ENCODE measurements at places on chromosomes 5 and 9.

DNA sequence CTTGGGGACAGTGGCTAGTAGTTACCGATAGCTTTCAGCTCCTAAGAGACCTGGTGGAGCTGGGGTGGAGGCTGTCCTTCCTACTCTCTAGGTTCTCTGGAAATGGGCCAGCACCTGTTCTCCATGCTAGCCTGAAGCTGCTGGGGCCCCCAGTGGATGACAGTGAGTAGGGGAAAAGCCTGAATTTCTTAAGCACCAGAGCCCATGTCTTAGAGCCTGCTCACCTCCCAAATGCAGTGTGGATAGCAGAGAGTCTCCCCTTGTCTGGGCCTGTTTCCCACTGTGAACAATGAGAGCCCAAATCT is 105.8 kb downstream of the DAB2IP start:
- no peak for DNase-seq

DNA sequence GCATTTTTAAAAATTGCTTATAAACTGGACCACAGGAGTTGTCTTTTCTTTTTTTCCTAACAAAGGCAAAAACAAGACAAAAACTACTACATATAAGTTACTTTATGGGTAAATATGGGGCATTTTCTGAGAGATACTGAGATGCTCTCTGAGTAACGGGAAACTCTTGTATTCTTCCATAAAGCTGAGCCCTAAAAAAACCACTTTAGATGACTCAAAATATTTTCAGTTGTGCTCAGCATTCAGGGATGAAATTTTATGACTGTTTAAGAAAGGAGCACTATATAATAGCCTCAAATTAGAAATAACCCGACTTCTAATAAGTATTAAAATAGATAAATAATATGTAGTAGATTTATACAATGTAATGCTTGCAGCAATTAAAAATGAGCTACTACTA is 644.5 kb downstream of the KCTD16 start:
- no peak for DNase-seq

GRCh38 chr5:112930082-112930344 is 8.0 kb upstream of the REEP5 start:
- DNase-seq: peak; percentile 12

DNA sequence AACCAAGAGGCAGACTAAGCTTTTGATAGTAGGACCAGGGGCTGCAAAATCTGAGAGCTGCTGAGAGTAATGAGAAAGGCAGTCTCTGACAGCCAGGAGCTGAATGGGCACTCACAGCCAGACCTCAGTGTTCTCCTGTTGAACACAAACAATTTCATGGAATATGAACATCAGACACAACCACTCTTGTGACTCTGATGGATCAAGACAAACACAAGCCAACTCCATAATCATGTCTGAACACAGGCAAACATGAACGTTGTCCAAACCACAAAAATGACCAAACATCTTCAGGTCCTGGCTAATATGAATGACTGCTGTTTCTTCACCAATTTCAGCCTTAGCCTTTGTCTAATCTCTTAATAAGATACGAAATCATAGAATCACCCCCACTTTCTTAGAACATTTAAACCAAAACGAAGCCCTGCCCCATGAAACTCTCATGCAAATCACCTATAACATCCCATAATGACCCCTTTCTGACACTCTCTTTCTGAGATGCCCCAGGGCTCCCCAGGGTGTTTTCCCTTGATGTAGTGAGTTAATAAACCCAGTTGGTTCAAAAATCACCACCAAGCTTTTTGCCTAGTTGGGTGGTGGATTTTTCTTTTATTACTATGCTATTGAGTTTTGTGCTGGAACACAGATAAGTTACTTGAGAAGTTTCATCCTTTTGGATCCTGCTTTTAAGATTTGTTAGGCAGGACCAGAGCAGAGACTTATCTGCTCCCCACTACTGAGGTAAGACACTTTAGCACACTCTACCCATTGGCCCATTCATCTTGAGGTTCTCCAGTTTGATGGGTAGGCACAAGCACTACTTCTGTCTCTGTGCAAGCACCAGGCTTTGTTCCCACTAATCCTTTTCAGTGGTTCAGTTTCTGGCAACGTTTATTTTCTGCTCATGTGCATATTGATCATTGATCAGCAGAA is 5.9 kb upstream of the ERAP2 start:
- DNase-seq: no peak

- DNase-seq: no peak
Observed at GRCh38 chr5:171945066-171945465, 61.4 kb downstream of the FBXW11 start.
